ENCODE measurements at places on chromosomes 16 and 17.

DNA sequence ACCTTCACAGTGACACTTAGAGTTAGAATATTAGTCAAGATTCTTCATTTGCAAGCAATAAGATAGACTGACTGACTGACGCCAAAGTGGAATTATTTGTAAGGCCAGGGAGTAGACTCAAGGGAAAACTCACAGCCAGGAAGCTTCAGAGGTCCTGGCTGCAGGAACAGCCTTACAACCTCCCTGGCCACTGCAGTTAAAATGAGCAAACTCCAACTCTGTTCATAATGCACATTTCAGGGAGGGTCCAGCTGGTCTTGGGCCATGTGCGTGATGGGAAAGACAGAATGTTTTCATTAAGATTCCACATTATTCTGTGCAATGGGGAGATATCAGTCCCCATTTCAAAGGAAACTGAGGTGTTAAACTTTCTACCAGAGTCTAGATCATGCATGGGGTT is 9.9 kb downstream of the CAPNS2 start:
- DNase-seq = no peak

DNA sequence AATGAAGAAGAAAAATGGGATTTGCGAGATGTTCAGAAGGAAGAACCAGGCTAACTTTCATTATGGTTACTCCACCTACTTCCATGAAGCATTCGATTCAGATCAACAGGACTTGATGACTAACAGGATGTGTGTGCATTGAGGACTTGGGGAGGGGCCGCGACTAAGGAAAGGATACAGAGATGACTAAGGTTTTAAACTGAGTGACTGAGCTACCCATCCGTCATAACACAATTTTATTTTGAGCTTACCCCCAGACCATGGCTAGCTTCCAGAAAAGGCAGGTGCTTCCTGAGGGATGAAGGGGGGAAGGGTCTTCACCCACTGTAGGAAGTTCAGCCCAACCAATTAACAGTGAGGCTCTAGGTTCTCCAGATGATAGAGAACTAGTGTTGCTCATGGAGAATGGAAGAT is 2.5 kb upstream of the CDYL2 start:
- DNase-seq = no peak

GRCh38 chr16:88901718-88902337 is 35.4 kb upstream of the PABPN1L start:
- no peak for DNase-seq

DNA sequence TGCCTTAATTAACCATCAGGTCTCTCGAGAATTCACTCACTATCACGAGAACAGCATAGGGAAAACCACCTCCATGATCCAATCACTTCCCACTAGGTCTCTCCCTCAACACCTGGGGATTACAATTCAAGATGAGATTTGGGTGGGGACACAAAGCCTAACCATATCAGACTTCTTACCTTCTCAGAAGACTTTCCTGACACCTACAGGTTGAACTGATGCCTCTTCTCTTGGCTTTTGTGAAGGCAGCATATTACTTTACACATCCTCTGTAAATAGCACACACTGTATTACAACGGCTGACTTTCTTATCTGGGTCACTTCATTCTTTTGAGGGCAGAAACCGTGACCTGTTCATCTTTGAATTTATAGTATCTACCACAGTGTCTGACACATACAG is 23.6 kb downstream of the BMERB1 start:
- DNase-seq = no peak

- DNase-seq = peak; percentile 32
These were observed 1.4 kb upstream of the IL34 start for GRCh38 chr16:70644763-70645597.

DNA sequence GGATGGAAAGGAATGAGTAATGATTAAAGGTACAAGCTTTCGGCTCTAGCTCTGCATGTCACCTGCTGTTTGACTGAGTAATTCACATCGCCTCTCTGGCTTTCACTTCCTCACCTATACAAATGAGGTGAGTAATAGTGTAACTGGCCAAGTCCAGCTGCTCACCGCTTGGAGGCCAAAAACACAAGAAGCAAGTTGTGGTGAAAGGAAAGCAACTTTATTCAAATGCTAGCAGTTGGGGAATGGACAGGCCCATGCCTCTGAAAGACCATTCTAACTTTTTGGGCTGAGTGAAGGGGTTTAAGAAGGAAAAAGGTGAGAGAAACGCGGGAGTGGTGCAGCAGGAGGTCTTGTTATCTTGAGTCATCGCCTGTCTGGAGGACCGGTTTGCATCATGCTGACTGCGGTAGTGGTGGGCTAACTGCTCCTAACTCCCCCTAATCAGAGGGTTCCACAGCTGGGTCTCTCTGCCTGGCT is 45.7 kb upstream of the CSNK2A2 start:
- DNase-seq = no peak

DNA sequence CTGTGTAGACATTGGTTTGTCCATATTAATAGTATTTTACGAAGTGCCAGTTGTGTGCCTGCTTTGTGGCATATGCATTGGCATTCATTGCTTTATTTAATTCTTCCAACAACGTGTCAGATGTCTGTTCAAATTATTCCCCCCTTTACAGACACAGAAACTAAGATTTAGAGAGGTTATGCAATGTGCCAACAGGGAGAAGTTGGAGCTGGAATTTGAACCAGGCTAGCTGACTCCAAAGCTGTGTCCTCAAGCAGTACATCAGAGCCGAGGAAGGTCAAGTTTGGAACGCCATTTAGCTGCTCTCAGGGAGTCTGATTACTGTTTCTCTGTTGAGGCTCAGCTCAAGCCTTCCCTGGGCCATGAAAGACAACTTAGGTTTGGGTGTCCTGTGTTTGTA is 232.3 kb downstream of the WWOX start:
- no peak for DNase-seq

GRCh38 chr16:19846436-19846835 is 38.2 kb downstream of the GPRC5B start:
- no peak for DNase-seq

- no peak for DNase-seq
These were observed 13.5 kb upstream of the PRKAR1A start for GRCh38 chr17:68498479-68499326.

DNA sequence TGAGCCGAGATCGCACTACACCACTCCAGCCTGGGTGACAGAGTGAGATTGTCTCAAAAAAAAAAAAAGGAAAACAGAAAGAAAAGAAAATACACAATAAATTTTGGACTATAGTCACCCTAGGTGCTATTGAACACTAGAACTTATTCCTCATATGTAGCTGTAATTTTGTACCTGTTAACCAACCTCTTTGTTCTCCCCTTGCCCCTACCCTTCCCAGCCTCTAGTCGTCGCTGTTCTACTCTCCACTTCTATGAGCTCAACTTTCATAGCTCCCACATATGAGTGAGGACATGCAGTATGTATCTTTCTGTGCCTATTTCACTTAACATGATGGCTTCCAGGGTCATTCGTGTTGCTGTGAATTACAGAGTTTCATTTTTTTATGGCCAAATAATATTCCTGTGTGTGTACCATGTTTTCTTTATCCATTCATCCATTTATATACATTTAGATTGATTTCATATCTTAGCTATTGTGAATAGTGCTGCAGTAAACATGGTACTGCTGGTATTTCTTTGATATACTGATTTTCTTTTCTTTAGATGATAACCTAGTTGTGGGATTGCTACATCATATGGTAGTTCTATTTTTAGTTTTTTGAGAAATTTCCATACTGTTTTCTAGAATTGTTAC is 28.3 kb downstream of the VPS35L start:
- DNase-seq = peak; percentile 37

- DNase-seq = no peak
These were observed 240.3 kb upstream of the TBX2 start for GRCh38 chr17:61159221-61159814.

GRCh38 chr17:51442088-51442865 is 181.9 kb downstream of the UTP18 start:
- no peak for DNase-seq
